ENCODE measurements at places on chromosomes 12 and 14.

GRCh38 chr12:49661191-49661590 is 37.8 kb downstream of the PRPF40B start:
- no peak for DNase-seq

GRCh38 chr12:42356344-42356743 is 30.4 kb downstream of the PPHLN1 start:
- DNase-seq: no peak

DNA sequence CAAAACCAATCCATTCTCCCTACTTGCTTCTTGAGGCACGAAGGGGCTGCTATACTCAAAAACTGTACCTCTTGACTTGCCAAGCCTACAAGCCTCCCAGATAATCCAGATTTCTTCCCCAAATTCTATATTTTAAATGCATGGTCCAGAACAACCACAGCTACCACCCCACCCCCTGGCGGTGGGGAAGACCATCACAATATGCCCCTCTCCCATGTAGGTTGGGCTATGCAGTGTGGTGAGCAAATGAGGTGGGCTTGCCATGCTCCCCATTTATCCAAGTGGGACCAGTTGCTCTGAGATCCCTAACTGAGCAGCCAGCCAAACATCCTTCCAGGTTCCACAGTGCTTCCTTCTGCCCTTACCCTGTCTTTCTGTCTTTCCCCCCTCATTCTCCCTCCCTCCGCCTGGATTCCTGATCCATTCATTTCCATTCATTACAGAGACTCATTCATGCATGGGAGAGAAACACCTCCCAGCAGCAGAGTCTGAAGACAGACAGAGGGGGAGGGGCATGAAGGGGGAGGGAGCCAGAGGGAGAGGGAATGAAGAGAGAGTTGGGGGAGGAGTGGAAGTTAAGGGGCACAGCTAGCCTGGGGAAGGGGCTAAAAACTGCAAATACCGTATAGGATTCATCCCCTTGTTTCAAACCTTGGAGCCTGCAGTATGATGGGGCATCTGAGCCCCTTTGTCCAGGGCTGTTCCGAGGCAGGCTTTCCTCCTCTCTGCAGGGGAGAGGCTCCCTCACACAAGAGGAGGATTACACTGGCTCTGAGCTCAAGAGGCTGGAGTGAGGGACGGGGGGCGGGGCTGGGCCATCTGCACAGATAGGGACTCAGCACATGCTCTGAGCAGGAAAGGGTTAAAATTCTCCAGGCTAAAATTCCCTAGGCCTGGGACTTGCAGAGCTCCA is 4.4 kb downstream of the ZNF219 start:
- no peak for DNase-seq

GRCh38 chr12:47773062-47773857 is at the start of gene SLC48A1:
Gene SLC48A1, plus strand, starts transcription at chr12:47773238. Its CDS starts 67 bp downstream, at chr12:47773305.
- DNase-seq: no peak

DNA sequence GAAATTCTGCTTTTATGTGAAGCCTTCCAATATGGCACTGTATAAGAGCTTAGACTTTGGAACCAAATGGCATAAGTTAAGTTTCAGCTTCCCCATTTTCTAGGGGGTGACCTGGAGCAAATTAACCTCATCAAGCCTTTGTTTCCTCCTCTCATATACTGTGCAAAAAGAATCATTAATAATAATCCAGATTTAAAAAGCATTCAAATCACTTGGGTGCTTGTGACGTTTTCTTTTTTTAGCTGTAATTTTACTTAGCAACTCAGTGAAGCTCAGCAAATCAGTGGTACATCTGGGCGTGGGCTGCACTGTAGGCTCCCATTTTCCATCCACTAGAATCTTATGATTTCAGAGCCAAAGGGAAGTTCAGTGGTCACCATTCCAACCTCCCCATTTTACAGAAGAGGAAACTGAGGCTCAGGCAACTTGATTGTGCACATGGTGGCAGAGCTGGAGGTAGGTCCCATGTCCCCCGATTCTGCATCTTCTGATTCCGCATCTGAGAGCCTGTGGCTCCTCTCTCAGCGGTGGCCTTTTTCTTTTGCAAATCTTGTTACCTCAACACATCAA is 131.2 kb downstream of the SNAPC1 start:
- DNase-seq: no peak

DNA sequence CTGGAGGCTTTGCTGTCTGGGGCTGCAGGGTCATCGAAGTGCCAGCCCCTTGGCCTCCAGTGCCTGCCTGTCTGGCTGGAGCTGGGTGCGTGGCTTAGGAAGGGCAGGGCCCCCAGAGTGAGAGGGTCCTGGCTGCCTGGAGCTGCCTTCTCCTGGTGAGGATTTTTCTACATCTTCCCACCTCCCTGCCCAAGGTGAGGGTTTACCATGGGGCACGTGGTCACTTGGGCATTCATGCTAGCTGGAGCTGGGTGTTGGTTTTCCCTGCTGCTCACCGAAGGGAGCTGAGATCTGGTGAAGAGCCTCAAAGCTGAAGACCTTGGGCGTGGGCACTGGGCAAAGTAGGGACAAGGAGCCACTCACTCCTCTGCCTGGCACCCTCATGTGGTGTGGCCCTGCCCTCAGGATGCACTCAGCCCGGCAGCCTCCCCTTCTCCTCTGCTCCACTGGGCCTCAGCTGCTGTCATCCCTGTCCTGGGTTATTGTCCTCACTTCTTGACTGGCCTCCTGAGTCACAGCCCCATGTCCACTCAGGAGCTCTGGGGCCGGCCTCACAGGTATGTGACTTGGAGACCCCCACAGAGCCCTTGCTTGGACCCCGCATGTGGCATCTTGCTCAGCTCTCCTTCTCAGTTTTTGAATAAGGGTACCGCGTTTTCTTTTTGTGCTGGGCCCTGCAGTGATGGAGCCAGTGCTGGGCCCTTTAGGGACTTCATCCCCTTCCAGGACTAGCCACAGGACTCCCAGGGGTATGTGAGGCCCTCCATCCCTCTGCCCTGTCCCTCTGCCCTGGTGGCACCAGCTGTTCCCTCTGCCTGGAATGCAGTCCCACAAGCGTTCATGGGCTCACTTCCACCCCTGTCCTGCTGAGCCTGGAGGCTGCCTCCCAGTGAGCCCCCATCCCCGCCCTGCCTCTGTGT is 1.6 kb downstream of the CEP170B start:
- DNase-seq: no peak

GRCh38 chr12:124465473-124465872 is 101.9 kb downstream of the NCOR2 start:
- no peak for DNase-seq

- DNase-seq: no peak
Observed at GRCh38 chr14:69539631-69540410, 34.9 kb downstream of the CCDC177 start.

GRCh38 chr12:90683871-90684270 is 271.1 kb downstream of the CCER1 start:
- no peak for DNase-seq

DNA sequence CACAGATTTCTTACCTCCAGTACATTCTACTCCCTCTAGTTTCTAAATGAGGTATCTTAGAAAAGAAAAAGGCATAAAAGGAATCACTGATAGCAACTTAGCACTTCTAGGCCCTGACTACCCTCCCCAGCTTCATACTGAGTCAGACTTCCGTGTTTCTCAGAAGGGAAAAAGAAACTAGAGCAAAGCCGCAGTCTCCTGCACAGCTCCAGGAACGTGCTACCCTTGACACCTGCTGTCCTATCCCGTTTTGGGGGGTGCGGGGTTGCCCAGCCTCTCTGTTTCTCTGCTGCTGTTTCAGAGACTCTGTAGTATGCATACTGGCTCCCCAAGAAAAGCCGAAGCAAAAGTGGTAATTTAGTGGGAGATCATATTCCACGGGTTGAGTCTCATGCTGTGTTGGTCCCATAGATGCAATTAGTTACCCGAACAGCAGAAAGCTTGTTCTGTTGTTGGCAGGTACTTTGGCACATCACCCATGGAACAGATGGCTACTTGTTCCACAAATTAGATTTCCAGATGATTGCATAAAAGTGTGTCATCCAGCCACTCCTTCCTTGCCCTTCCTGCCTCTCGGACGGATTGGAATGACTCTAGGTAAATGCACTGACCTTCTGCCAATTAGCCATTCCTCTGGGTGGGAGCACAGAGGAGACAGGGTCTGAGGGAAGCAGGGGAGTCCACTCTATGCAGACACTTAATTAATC is 438.1 kb downstream of the FUT8 start:
- DNase-seq: no peak

GRCh38 chr12:96701856-96702255 is 205.2 kb upstream of the NEDD1 start:
- DNase-seq: no peak

GRCh38 chr12:52280796-52281560 is 6.5 kb downstream of the KRT86 start:
- peak; percentile 96 for DNase-seq

DNA sequence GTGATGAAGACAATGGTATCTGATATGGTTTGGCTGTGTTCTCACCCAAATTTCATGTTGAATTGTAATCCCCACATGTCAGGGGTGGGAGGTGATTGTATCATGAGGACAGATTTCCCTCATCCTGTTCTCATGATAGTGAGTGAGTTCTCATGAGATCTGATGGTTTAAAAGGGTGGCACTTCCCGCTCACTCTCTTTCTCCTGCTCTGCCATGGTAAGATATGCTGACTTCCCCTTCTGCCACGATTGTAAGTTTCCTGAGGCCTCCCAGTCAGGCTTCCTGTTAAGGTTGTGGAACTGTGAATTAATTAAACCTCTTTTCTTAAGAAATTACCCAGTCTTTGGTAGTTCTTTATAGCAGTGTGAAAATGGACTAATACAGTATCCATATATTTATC is 25.6 kb upstream of the PTHLH start:
- no peak for DNase-seq

DNA sequence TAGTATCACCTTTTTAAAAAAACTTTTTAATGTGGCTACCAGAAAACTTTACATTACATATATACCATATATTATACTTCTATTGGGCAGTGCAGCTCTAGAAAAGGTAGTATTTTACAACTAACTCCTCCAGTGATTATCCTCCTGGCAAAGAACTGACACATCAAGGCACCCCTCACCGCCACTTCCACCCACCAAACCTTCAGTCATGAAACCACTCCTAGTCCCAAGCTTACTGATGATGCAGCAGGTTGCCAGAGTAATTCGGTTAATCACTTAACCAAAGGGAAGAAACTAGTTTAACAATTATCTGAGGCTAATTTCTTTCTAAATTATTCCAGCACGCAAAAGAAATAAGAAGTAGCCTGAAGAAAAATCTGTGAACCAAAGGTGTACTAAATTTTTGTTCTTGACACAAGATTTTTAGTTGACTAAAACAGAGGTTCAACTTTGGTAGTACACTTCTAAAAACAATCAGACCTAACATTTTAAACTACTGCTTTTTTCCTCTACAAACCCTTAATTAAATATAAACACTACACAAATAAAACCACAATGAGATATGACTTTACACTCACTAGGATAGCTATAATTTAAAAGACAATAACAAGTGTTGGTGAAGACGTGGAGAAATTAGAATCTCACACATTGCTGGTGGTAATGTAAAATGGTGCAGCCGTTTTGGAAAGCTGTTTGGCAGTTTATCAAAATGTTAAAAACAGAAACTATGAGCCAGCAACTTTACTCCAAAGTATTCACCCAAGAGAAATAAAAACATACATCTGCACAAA is 16.7 kb downstream of the SPPL3 start:
- DNase-seq: no peak
